Activated naive CD4-positive, alpha-beta T cell (primary cell): ENCODE measurements at places on chromosomes 12 and 14.

GRCh38 chr12:127340381-127340780 is 926.6 kb upstream of the TMEM132C start:
- no peak for DNase-seq

GRCh38 chr14:71606064-71606463 is 326.2 kb upstream of the RGS6 start:
- no peak for DNase-seq

DNA sequence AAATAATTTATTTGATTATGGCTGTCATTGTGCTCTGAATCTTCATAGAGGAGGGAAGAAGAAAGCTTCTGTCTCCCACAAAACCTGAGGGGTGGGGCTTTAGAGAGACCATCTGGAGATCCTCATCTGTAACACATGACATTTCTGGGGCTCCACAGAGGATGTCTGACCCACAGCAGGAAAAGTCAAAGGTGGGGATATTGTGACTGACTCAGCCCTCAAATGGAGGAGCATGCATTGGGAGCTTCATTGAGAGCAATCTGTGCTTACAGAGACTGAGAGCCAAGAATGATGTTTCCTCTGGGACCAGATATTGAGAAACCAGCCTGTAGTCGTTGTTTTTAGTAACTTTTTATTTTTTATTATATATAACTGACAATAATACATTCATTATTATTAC is 158.7 kb downstream of the SYT1 start:
- DNase-seq: no peak

DNA sequence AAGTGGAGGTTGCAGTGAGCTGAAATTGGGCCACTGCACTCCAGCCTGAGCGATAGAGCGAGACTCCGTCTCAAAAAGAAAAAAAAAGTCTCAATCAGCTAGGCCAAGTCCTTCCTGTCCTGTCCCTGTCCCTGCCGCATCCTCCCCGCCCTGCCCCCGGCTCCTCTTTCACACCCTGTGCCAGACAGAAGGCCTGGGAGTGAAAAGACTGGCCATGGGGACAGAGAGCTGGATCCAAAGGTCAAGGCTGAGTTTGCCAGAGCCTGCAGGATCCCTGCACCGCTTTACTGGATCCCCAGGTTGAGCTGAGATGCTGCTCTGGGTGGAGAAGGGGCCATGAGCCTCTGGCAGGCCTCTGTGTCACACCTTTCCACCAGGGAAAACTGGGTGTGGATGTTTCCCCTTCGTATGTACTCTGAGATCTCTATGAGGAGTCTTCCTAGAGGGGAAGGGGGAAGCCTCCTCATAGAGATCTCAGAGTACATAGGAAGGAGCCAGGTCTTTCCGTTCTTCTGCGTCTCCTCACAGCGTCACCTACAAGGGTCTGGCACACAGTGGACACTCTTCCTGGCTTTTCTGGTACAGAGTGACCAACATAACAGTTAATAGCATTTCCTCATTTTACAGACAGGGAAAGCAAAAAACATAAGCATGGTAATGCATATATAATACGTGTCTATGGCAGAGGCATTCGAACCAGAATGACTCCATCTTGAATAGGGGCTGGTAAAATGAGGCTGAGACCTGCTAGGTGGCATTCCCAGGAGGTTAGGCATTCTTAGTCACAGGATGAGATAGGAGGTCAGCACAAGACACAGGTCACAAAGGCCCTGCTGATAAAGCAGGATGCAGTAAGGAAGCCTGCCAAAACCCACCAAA is 35.1 kb downstream of the NINJ2 start:
- DNase-seq: no peak

DNA sequence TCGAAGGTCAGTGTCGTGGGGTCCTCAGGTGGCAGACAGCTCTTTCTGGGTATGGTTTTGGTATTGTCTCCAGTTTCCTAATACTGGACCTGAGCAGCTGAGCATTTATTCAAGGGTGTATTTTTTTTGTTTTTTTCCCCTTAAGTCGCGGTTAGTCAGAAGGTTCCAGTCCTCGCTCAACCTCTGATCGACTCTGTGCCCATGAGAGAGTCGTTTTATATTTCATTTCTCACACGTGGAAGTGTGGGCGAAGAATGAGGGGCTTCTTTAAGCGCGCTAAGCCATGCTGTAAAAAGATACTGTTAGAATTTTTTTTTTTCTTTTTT is 499 bp downstream of the MIPOL1 start:
- DNase-seq: no peak

DNA sequence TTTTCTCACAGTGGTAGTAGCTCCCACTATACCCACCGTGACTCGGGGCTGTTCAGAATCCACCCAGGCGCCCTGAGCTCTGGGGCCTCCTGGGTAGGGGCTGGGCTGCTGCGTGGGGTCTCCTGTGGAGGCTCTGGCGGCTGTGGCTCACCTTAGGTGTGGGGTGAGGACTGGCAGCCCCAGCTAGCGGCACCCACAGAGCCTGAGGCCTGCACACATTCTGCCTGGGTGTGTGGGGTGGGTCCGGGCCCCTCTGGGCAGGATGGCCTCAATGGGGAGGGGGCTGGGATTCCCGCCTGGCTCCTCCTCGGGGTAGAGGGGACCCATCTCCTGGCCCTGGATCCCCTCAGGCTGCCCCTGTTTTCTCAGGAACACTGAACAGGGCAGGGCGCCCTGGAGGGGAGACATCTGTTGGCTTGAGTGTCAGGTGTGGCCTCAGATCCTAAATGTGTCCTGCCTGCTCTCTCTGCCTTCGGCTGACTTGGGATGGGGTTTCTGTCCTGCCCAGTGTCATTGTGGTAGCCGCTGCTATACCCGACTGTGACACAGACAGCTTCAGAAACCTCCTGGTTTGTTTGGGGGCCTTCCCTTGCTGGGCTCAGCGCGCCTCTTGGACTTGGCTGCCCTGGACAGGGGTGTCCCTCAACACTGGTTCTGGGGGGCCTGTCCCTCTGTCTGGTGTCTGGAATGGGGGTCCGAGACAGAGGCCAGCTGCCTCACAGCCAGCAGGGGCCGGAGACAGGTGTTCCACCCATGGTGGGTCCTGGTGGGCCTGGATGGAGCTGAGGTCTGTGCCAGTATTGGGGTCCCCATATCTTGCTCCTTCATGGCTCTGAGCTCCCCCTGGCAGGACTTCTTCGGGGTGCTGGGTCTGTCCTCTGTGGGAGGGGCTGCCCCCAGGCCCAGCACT is 354.9 kb downstream of the TMEM121 start:
- DNase-seq: no peak
